Endodermal cell (in vitro differentiated cells): ENCODE measurements at places on chromosomes 7 and 10. TPM values are rescaled to one million over a fixed set of nuclear protein-coding genes. Genes with fewer than 3 reads are reported as not detected.

Gene IGF2BP3
- total RNA-seq, result 66.2 to 114 TPM (median 106 TPM) in 3 replicates

Gene SPDYE6
- not detected in 2 replicates for total RNA-seq

Gene GRM3
- total RNA-seq, result 0.75 and 1.7 TPM in 2 replicates

Gene IFIT1B
- total RNA-seq, result not detected in 2 replicates

Gene GSAP
- 0.90 and 1.2 TPM in 2 replicates for total RNA-seq

Gene PPP3CB
- total RNA-seq, result 38.5 and 39.2 TPM in 2 replicates

Gene MACROH2A2
- 165 and 177 TPM in 2 replicates for total RNA-seq

Gene KLLN
- 0.32 and 0.51 TPM in 2 replicates for total RNA-seq

Gene NPY4R
- 0.14 and 0.24 TPM in 2 replicates for total RNA-seq

Gene TRIM73
- 2.1 to 5.8 TPM (median 5.6 TPM) in 3 replicates for total RNA-seq

Gene CYP2C19
- total RNA-seq, result not detected in 3 replicates

Gene NEUROD6
- not detected in 3 replicates for total RNA-seq

Gene LBX1
- not detected in 2 replicates for total RNA-seq

Gene FFAR4
- not detected in 2 replicates for total RNA-seq

Gene SPDYE1
- total RNA-seq, result 0.15 TPM in 1 of 2 replicates, not detected in the other

Gene MSMB
- 2.9 and 4.0 TPM in 2 replicates for total RNA-seq

Gene PTPRZ1
- total RNA-seq, result 57.4 and 59.8 TPM in 2 replicates

DNA sequence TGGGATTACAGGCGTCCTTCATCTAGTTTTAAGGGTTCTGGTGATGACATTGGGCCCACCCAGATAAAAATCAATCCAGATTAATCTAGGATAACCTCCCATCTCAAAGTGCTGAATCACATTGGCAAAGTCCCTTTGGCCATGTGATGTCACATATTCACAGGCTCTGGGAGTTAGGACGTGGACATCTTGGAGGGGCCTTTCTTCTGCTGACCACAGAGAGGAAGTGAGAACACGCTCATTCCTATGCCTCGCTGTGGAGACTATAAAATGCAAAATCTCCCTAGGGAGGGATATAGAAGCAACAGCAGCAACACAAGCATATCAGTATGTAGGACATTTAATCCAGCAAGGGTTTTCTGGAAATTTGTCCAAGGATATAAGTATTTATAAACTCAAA is 266.0 kb upstream of the PITRM1 start:
- DNase-seq, result no peak

- DNase-seq, result no peak
Observed at GRCh38 chr7:99395616-99396327, 12.6 kb downstream of the PDAP1 start.

DNA sequence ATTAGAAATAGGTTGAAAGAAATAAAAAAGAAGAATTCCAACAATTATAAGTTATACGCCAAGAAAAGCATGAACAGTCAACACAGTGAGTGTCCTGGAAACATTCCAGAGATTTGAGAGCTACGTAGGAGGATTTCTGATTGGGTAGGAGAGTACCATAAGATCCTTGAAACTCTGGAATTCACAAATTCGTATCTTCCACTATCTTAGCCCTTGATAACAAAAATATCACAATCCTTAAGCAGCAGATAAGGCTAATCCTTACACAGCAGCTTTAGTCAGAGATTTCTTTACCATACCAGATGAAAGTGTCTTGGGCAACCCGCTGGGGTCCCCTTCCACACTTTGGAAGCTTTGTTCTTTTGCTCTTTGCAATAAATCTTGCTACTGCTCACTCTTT is 8.2 kb downstream of the TPK1 start:
- DNase-seq, result peak; percentile 59

- no peak for DNase-seq
Observed at GRCh38 chr7:36523371-36524101, 133.9 kb downstream of the ANLN start.

DNA sequence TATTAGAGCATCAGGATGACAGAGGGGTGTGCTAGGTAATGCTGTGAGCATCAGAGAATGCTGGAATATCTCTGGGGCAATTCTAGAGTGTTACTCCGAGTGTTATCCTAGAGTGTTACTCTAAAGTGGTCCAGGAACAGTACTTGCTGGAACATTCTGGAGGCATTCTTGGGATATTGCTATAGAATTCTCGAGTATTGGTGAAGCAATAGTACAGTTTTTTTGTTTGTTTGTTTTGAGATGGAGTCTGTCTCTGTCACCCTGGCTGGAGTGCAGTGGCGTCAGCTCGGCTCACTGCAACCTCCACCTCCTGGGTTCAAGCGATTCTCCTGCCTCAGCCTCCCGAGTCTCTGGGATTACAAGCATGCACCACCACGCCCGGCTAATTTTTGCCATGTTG is 12.6 kb downstream of the SSC4D start:
- no peak for DNase-seq

DNA sequence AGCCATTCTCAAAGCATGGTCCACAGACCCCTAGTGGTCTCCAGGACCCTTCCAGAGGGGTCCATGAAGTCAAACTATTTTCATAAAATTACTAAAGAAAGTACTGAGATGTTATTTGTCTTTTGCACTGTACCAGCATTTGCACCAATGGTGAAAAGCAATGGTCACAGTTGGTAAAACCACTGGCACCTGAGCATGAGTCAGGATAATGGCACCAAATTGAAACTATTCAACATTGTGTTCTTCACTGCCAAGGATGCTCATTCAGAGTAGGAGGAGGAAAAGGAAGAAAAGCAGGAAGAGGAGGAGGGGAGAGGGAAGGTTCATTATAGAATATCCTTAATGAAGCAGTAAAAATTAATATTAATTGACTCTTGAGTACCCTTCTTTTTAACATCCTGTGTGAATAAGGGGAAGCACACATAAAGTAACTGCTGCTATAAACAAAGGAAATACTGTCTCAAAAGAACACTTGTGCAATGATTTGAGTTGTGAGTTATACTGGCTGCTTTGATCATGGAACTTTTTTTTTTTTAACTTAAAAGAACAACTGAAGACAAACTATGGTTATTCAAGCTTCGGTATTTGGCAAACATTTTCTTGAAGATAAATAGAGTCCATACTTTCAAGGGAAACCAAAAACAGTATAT is 60.2 kb downstream of the MPP7 start:
- no peak for DNase-seq

GRCh38 chr7:30173058-30173897 is 38.5 kb downstream of the MTURN start:
- peak; percentile 55 for DNase-seq

- DNase-seq, result no peak
Observed at GRCh38 chr10:100653238-100653956, 92.0 kb upstream of the PAX2 start.

DNA sequence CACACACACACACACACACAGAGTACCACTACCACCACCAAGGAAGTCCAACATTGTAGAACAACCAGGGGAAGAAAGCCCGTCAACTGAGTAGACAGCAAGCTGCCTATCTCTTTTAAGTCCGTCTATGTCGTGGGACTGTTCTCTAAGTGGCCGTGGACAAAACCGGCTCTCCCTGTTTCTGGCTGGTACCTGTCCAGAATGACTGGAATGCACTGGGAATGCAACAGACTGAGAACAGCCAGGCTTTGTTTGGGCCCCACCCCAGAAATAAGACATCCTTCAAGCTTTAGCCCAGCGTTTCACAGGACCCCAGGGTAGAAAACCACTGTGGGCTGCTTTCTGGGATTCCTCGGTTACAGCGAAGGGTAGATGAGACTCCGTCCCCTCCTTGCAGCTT is 203.6 kb downstream of the TCERG1L start:
- no peak for DNase-seq

GRCh38 chr10:21534280-21534586 is 201 bp downstream of the MLLT10 start:
- DNase-seq, result no peak

GRCh38 chr10:76257816-76258215 is 826.4 kb downstream of the LRMDA start:
- DNase-seq, result no peak

DNA sequence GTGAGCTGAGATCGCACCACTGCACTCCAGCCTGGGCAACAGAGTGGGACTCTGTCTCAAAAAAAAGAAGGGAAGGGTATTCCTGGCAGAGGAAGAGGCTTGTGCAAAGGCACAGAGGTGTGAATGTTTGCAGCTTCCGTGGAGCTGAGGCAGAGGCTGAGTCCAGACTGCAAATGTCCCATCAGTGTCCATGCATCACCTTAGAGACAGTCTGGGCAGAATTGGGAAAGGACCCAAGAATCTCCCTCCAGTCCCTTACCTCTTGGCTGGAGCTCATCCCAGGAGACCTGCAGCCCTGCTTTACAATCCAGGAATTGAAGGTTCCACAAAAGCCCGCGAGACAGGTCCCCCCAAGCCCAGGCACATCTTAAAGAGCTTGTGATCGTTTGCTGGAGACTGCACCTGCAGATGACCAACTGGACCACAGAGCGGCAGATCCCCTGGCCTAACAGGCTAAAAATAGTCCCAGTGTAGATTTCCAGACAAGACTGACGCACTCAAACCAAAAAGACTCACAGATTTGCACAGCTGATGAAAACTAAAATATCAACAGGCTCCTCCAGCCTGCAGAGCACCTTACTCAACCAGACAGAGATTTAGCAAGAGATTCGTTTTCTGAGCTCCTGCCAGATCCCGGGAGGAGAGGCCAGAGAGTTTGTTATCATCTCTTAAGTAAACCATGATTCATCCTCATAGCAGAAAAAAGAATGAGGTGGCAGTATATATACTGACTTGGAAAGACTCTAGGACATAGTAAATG is 22.9 kb upstream of the NANOS1 start:
- DNase-seq, result no peak

DNA sequence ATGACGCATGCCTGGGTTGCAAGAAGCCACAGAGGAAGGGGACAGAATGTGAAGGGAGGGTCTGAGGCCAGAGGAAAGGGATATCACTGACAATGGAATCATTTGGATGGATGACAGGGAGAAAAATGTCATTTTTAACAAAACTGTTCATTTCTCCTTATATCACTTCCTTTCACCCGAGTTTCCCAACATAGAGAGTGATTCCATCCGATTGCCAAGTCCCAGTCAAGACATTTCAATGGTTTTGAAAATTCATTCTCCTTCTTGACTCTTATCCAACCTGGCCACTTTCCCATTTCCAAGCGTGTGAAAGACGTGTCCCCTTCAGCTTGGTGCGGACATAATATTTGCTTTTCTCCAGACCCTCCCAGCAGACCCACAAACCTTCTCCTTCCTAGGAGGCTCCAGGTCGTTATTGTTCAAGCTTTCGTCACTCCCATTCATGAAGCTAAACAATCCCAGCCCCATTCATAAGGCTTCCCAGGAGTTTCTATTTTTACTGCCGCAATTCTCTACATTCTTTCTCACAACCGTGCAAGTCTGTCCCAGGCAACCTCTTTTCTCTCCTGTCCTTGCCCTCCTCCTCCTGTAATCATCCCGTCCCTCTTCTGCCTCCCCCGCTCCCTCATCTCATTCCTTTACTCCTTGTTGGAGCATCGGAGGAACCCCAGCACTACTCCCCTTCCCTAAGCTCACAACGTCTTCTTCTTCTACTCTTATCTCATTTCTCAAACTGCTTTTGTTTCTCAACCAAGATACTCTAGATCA is 301.3 kb upstream of the KLF6 start:
- DNase-seq, result no peak

GRCh38 chr10:120746001-120746777 is 105.0 kb upstream of the WDR11 start:
- DNase-seq, result no peak

- peak; percentile 52 for DNase-seq
Observed at GRCh38 chr10:18610517-18610916, 40.9 kb downstream of the NSUN6 start.

- no peak for DNase-seq
Observed at GRCh38 chr7:157462840-157463239, 126.0 kb downstream of the DNAJB6 start.

DNA sequence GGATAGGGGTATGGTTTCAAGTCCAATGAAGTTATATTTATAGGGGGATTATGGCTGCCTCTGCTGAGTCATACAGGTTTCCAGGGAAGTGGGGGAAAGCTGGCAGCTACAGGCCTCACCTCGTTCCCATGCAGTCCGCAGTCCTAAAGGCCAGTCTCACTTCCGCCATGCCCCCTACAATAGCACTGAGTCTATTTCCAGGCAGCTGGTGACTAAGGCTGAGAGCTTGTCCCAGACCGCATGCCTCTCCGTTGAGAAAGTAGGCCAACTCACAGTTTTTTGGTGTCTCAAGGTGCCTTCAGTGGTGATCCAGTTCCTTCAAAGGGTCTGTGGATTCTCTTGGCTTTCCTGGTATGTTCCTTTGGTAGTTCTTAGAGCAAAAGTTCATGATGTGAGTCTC is 203.9 kb upstream of the GLI3 start:
- DNase-seq, result no peak

DNA sequence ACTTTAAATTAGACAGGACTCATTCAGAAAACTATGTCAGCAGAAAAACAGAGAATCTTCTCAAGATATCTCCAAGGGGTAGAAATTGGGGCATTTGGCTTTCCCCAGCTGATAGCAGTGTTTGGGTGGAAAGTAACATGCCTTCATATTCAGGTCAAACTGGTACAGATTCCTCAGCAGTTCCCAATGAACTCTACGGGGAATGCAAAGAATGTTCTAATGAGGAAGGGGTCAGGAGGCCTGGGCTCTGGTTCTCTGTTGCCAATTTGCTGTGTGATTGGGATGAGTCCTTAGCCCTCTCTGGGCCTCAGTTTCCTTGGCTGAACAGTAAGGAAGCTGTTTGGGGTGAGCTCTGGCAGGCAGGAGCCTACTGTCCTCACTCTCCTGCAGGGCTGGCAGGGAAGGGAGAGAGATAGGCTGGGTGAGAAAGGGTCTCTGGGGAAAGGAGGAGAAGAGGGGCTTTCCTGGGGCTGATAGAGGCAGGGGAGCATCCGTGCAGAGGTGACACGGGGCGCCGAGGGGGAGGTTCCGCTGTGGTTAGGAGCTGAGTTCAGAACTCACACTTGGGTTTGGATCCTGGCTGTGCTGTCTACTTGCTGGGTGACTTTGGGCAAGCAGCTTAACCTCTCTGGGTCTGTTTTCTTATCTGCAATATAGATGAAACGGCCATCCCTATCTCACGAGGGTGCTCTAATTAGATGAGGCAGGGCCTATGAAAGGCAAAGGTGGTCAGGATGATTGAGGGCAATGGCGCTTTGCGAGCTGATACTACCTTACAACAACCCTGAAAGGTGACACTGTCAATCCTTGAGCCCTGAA is 45.1 kb downstream of the SPOCK2 start:
- no peak for DNase-seq

GRCh38 chr7:75729851-75730274 is 8.9 kb downstream of the HIP1 start:
- peak; percentile 78 for DNase-seq

GRCh38 chr10:117248750-117249465 is 8.0 kb downstream of the SLC18A2 start:
- DNase-seq, result no peak

DNA sequence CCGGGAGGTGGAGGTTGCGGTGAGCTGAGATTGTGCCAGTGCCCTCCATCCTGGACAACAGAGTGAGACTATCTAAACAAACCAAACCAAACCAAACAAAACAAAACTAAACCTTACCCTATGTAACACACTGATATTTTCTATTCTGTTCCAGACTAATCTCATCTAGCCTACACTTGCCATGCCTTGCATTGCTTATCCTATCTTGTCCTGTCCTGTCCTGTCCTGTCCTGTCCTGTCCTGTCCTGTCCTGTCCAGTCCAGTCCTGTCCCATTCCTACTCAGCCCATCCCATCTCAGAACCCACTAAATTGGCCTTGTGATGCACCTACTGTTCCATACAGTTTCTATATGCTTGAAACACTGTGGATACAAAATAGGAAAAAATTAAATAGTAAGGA is 64.7 kb upstream of the HDAC9 start:
- no peak for DNase-seq

- DNase-seq, result peak; percentile 92
Observed at GRCh38 chr10:122051609-122052385, 62.8 kb downstream of the TACC2 start.

GRCh38 chr7:6477318-6477660 is 29.5 kb upstream of the DAGLB start:
- no peak for DNase-seq

GRCh38 chr7:6159524-6160031 is 112.8 kb downstream of the CYTH3 start:
- peak; percentile 47 for DNase-seq
